ENCODE measurements at places on chromosomes 5 and 9. TPM values are rescaled to one million over a fixed set of nuclear protein-coding genes. Genes with fewer than 3 reads are reported as not detected.

DNA sequence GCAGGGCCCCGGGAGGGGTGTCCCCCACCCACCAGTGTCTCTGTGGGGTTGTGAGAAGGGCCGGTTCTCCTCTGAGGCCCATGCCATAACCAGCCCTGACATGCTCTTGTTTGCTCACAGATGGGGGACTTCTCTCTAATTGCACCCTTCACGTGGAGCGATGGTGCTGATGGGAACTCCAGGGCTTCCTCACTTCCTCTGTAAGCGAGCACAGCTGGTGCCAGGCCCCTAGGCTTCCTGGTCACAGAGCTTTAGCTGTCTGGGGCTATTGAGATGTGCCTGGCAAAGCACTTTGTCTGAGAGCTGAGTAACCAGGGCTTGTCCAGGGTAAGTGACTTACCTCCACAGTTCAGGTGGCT lies 36.4 kb downstream of the PHF2 start:
- H3K36me3 ChIP-seq: peaks cover 14% of the 10 kb centered on the region
- no peak overlapping the region for H3K4me3 ChIP-seq
- peak overlapping the region; percentile 47 for H3K27ac ChIP-seq
- H3K4me1 ChIP-seq: peaks cover 20% of the 10 kb centered on the region
- no peaks in the 10 kb centered on the region for H3K27me3 ChIP-seq

DNA sequence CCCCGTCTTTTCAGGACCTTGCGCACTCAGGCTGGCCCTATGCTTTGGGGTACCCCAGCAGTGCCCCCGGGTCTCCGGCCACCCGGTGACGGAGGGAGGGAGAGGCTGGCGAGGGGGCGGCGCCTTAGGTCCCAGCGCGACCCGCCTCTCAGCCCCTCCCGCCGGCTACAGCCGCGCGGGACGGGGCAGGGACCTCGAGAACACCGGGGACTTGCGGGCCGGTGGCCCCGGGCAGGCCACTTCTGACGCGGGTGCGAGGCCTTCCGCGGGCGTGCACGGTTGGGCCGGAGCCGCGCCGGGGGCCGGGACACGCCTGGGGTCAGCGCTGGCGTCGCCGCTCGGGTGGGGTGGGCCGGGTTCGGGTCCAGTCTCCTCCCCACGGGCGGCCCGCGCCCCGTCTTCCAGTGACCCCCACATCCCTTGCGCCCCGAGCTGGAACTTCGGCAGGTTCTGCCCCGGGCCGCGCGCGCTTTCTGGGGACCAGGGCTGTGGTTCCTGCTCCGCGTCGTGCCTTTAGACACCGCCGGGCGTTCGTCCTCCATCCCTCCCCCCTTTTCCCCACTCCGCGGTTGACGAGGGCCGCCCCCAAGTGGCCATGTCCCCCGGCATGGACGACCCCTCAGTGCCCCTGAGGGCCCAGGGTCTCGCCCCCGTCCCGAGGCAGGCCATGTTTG lies 3.8 kb upstream of the SQSTM1 start:
- no peak overlapping the region for H3K4me3 ChIP-seq
- peaks cover 2% of the 10 kb centered on the region for H3K27me3 ChIP-seq
- peaks cover 18% of the 10 kb centered on the region for H3K36me3 ChIP-seq
- DNase-seq: no peak

DNA sequence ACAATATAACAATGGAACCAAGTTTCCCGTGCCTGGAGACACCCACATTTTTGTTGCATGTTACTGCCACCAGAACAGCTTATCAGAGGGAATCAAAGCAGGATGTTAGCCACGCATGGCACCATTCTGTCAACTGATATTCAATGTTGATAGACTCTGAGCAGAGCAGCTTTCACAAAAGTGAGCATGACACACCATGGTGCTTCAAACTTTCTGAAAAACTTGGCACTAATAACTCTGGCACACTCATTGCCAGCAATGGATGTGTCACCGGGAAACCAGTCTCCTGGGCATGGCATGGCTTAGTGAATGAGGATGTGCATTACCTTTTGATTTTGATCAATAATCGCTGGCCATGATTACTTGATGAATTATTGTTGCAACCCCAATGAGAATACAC lies 19.7 kb downstream of the NIPSNAP3B start:
- no peak for DNase-seq
- H3K36me3 ChIP-seq: no peaks in the 10 kb centered on the region
- no peak overlapping the region for H3K27ac ChIP-seq
- no peaks in the 10 kb centered on the region for H3K4me1 ChIP-seq
- H3K27me3 ChIP-seq: no peaks in the 10 kb centered on the region

DNA sequence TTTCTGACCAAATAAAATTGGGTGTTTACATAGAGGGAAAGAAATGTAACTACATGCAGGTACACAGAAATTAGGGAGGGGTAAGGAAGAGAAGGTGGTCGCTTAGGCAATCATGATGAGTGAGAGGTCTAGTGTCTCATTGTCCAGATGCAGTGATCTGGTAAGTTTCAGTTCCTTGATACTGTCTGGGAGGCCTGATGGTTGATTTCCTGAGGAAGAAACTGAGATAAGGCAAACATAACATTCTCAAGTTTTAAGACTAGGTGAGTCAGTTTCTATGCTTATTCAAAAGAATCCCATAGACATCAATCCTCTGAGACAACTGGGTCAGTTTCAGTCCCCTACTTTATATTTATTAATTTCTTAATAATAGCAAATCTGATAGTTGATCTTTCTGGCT lies 843.3 kb upstream of the CDH10 start:
- H3K27ac ChIP-seq: no peak overlapping the region
- H3K27me3 ChIP-seq: no peaks in the 10 kb centered on the region
- no peaks in the 10 kb centered on the region for H3K4me1 ChIP-seq
- DNase-seq: no peak
- no peaks in the 10 kb centered on the region for H3K36me3 ChIP-seq
- no peak overlapping the region for H3K4me3 ChIP-seq

- H3K27ac ChIP-seq: peak overlapping the region; percentile 92
- peak; percentile 16 for DNase-seq
- no peaks in the 10 kb centered on the region for H3K27me3 ChIP-seq
- H3K4me1 ChIP-seq: peaks cover 89% of the 10 kb centered on the region
Measured at GRCh38 chr5:40385544-40385943, 294.2 kb upstream of the PTGER4 start.

DNA sequence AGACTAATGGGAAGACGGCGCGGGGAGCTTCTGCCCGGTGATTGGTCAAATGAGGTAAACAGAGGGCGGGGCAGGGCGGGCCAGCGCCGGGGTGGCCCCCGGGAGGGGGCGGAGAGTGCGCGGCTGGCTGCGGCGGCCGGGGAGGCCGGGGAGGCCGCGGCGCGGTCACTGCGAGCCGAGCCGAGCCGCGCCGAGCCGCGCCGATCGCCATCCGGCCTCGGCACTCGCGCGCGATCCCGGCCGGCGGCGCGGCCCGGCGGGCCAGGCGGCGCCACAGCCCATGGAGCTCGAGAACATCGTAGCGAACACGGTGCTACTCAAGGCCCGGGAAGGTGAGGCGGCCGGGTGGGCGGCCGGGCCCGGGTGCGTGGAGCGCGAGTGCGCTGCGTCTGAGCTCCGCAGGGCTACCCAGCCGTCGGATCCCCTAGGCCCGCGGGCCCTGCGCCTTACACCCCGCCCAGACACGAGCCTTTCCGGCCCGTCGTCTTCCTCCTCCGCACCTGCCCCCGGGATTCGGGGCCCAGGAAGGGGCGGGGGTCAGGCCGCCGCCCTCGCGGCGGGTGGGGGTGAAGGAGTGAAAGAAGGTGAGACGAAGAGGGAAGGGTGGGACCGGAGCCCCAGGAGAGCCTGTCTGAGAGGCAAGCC lies at the start of gene GRK6:
Gene GRK6, plus strand, starts transcription at position 111 of the 645 bp plus-strand sequence. Its CDS starts 170 bp downstream, at position 281.
- peak; percentile 82 for DNase-seq
- H3K4me1 ChIP-seq: peaks cover 43% of the 10 kb centered on the region
- H3K36me3 ChIP-seq: peaks cover 43% of the 10 kb centered on the region
- H3K4me3 ChIP-seq: peak within 1 kb of the TSS; percentile 88

- H3K4me1 ChIP-seq: no peaks in the 10 kb centered on the region
- no peak for DNase-seq
- H3K36me3 ChIP-seq: no peaks in the 10 kb centered on the region
- H3K4me3 ChIP-seq: no peak overlapping the region
- no peak overlapping the region for H3K27ac ChIP-seq
Measured at GRCh38 chr5:154603011-154603410, 125.0 kb upstream of the HAND1 start.

The MROH2B gene
- not detected for total RNA-seq

The GRIN1 gene
- 0.14 TPM for total RNA-seq

The CD274 gene
- total RNA-seq: 25.0 TPM

The RNF183 gene
- 0.37 TPM for total RNA-seq

The RXRA gene
- 20.9 TPM for total RNA-seq

The PDCD1LG2 gene
- 0.43 TPM for total RNA-seq

The PCDHB7 gene
- not detected for total RNA-seq

The ANKRD34B gene
- not detected for total RNA-seq
